T-helper 17 cell (primary cell): ENCODE measurements at places on chromosomes 13 and 19.

- DNase-seq, result no peak
Observed at GRCh38 chr13:47959468-47960247, 41.4 kb downstream of the SUCLA2 start.

DNA sequence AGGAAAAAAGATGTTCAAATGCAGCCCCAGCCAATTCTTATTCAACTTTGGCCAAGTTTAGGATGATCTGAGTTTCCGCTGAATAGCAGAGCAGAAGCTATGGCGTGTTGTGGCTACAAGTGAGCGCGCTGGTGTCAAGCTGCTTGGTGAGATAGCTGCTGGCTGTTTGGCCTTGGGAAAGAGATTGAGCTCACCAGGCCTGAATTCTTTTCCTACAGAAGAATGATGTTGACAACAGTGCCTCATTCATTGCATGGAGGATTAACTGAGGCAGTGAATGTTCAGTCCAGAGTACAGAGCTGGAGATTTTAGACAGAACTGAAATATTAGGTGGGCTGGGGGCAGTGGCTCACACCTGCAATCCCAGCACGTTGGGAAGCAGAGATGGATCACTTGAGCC lies 31.5 kb upstream of the MAP3K10 start:
- no peak for DNase-seq

DNA sequence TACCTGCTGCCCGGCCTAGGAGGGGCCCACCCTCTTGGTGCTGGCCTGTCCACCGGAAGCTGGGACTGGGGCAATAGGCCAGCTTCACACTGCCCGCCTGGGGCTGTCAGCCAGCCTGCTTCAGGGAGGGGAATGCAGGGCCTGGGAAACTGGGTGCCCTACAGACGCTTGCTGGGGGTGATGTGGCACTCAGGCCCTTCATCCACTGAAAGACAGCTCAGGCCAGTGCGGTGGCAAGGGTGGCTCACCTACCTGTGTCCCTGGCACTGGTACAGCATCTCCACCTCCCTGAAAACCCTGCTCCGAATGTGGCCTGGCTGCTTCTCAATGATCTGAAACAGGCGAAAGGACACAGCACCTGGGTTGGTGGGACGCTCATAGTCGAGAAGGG lies 7.8 kb downstream of the MKNK2 start:
- no peak for DNase-seq

GRCh38 chr19:43462785-43463380 lies 2.5 kb downstream of the LYPD3 start:
- no peak for DNase-seq

GRCh38 chr13:79477968-79478367 lies 3.0 kb upstream of the NDFIP2 start:
- DNase-seq, result no peak

GRCh38 chr19:37979547-37980082 lies 72.6 kb downstream of the SIPA1L3 start:
- no peak for DNase-seq

DNA sequence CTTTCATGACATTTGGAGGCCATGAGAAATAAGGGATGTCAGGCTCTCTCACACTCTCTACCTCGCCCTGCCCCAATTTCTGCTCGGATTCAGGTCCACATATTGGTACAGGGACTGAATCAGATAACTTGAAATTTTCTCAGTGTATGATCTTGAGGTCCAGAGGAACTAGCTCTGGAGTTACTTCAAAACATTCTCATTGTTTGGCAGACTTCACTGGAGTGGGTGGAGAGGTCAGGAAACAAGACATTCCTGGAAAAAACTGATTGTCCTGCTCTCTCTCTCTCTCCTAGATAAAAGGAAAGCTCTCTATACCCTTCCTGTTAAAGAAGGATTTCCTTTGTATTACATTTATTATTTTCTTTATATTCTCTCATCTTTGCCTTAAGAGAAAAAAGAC lies 428.1 kb upstream of the DACH1 start:
- no peak for DNase-seq

DNA sequence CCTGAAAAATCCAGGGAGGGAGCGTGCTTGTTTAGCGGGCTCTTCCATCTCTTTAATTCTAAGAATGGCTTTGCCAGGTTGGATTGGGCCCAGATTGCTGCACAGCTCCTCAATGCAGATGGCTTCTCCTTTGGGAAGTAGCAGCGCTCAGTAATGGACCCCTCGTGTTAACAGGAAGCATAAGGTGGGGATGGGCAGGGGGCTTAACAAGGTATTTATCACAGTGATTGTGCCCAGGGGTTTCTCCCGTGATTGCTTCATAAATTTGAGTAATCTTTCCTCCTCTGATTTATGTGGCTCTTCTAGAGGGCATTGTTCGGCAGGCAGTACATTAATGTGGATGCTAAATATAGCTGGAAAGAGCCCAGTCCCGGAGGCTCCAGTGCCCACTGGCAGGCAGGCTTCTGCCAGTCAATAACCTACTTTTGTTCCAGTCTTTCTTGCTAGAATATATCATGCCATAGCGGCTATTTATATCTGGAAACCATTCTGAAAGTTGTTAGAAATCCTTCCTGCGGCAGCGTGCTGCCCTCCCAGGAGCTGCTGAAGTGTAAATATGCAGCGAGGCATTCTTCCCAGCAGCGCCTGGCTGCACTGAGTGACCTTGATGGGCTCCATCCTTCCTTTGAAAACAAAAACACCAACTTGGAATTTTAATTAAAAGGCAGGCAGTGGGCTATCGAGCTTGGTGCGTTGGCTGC lies 65.0 kb downstream of the FGF9 start:
- no peak for DNase-seq

GRCh38 chr19:11806354-11807098 lies 7.5 kb upstream of the ZNF440 start:
- DNase-seq, result no peak

GRCh38 chr13:69418319-69418718 lies 689.3 kb upstream of the ATXN8OS start:
- DNase-seq, result no peak

GRCh38 chr13:51063909-51064308 lies 47.2 kb downstream of the C13orf42 start:
- no peak for DNase-seq

GRCh38 chr19:38223617-38224013 lies 407 bp downstream of the DPF1 start:
- no peak for DNase-seq

DNA sequence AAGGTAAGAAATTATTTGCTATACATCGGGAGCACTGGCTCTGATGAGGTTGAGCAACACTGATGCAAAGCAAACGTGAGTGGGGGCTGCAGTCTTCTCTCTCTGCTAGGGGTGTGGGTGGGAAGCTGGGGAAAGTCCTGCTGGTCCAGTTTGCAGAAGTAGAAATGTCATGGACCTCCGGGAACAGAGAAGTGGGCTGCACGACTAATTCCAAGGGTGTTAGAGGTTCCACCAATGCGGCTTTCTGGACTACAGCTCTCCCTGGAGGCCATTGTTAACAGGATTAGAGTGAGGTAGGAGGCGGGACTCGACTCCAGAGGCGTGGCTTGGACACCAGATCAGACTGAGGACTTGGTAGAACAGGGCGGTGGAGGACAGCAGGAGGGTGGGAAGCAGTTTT lies 5.7 kb upstream of the FBXO27 start:
- no peak for DNase-seq

DNA sequence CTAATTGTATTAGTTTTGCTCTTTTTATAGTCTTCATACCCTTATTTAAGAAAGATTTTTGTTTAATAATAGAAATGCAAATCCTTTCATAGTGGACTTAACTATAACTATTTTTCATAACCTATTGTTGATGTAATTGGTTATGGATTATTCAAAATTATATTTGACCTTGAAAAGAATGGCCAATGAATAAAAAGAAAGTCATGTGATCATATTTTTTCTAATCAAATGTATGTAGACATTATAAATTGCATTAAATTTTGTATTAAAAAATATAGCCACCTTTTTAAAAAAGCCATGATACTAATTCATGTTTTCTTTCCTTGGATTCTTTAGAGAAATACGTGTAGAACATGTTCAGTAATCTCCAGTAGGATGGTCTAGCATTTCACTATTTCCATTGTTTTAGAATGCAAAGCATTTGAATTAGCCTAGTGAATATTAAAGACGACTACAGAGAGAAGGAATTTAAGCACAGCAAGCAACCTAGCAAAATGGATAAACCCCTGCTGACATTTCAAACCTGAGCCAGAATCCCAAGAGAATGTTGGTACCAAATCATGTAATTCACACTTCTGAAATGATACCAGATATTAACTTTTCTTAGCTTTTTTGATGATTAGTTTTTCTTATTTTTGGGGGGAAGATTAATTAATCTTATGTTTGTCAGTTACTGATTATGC lies 1297.4 kb upstream of the MIR17HG start:
- no peak for DNase-seq

DNA sequence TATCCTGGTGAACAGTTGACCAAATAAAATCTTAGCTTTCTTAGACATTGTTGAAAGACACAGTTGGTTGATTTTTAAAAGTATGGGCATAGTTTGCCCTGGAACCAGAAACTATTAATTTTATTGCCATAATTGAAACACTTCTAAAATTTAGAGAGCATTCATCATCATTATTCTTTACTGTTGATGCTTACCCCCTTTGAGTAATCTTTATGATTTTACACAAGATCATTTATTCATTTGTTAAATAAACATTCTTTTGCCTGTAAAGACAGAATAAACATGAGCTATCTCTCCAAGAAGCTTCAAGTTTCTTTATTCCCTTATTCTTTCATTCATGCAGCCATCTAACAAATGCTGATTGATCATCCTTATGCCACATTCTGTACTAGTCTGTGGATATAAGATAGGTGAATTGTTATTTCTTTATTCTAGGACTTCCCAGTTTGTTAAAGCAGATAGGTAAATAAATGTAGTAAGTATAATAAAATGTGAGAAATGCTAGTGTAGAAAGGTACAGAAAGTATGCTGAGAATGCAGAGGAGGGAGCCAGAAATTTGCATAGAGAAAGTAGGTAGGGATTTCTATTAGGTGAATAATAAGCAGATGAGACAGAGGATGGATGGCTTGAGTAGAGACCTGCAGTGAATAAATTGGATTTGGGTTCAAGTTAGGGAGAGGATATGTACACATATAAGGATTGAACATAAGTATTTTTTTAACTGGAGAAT lies 8.2 kb downstream of the SERTM1 start:
- no peak for DNase-seq

DNA sequence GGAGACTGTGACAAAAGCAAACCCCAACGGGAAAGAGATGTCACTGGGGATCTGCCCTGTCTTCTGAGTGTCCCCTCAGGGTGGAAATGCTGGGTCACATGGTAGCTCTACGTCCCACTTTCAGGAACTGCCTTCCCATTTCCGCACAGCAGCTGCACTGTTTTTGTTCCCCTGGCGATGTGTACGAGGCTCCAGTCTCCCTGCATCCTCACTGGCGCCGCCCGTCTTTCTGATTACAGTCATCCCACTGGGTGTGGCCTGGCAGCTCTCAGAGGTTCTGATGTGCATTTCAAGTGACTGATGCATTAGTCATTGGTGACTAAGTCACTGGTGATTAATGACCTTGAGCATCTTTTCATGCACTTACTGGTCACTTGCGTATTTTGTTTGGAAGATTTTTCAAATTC lies 21.2 kb downstream of the PCID2 start:
- no peak for DNase-seq

GRCh38 chr19:40797963-40798682 lies 868 bp upstream of the EGLN2 start:
- DNase-seq, result peak; percentile 49

GRCh38 chr19:42423462-42424344 lies 3.5 kb downstream of the LIPE start:
- peak; percentile 89 for DNase-seq

GRCh38 chr13:29081697-29082440 lies 261.7 kb downstream of the MTUS2 start:
- DNase-seq, result no peak

DNA sequence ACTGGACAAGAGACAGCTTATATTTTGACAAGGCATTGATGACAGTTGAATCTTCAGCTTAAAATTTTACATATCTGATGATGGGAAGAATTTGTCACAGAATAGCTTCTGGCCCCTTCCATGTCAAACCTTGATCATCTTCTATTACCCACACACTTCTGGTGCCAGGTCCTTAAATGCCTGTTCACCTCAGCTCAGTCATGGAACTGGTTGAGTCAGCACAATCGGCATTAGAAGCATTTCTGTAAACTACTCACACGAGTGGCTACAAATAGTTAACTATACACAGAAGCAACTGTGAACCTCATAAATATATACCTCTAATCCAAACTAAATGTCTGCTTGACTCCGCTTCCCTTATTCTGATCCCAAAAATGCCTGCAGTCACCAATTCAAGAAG lies 161.2 kb downstream of the FOXO1 start:
- no peak for DNase-seq

DNA sequence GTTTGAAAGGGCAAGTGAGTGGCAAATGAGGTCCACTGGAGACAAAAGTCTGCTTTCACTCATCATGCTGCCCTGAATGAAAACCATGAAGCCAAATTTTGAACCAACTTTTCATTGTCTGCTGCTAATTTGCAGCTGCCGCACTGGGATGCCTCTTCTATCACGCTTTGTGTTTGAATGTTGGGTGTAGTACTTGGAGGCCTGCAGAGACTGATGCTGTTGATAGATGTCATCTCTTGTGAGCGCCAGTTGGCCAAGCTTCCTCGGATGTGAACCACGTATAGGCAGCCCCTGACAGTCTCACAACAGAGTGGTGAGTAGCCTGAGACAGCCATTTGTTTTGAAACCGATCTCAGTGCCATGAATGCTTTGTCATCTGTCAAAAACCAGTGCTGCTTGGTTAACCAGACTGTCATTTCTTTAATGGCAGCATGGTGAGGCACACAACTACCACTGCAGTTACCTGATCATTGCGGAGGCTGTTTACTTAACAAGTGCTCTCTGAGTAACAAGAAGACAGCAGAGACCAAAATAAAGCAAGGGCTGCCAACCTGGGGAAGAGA lies 31.2 kb upstream of the SLC10A2 start:
- DNase-seq, result no peak

DNA sequence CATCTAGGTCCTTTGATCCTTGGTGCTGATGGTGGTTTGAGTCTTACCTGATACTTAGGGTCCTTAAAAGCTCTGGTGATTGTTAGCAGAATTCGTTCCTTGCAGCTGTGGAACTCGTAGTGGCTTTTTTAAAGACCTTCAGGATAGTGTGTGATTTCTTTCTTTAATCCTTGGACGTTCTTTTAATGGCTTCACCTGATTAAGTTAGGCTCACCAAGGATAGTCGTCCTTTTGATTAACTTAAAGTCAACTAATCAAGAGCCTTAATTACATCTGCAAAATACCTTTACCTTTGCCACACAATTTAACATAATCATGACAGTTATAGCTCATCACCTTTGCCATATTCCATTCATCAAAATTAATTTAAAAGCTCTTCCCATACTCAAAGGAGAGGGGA lies 1807.7 kb downstream of the OLFM4 start:
- no peak for DNase-seq

GRCh38 chr13:94620286-94620896 lies 18.7 kb downstream of the GPR180 start:
- no peak for DNase-seq

GRCh38 chr19:7292950-7293761 lies 1.1 kb downstream of the INSR start:
- DNase-seq, result no peak
